Effector memory CD4-positive, alpha-beta T cell (primary cell): ENCODE measurements at places on chromosomes 1 and 21.
A peak's percentile ranks its signal among the peaks of the same experiment; 100 is the strongest.

DNA sequence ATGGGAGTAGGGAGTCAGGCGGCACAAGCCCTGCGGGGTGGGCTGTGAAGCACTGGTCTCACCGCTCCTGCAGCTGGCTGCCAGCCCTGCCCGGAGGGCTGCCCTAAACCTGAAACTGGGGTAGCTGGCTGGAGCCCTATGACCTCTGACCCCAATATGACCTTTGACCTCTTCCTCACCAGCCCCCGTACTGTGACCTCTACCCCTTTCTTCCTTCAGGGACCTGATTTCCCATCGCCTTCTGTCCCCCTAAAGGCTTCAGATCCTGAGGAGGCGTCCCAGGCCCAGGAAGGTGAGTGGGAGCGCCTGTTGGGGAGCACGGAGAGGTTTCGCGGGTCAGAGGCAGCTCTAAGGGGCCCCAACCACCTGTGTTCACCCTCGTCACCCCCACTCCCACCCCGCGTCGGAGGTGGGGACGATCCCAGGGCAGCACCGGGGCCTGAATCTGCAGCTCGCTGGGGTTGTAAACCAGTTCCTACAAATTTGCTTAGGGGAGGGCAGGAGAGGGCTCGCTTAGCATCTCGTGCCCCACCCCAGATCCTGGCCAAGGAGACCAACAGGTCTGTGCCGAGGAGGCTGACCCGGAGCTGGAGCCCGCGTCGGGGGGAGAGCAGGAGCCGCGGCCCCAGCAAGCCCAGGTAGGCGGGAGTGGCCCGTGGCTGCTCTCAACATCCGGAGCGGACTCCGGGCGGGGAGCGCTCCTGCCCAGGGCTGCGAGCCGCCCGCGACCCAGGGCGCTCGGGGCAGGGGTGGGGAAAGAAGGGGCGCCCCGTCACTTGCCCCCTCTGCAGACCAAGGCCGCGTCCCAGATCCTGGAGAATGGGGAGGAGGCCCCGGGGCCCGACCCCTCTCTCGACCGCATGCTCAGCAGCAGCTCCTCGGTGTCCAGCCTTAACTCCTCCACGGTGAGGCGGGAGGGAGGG is 7.3 kb downstream of the SYTL1 start:
- peak overlapping the region; percentile 48 for H3K27ac ChIP-seq
- H3K4me1 ChIP-seq, result peaks cover 9% of the 10 kb centered on the region
- H3K36me3 ChIP-seq, result peaks cover 52% of the 10 kb centered on the region
- peak overlapping the region; percentile 12 for H3K4me3 ChIP-seq

- H3K27ac ChIP-seq, result no peak overlapping the region
- no peaks in the 10 kb centered on the region for H3K36me3 ChIP-seq
- no peak for DNase-seq
- H3K4me3 ChIP-seq, result no peak overlapping the region
- no peaks in the 10 kb centered on the region for H3K4me1 ChIP-seq
- no peaks in the 10 kb centered on the region for H3K27me3 ChIP-seq
Observed at GRCh38 chr1:233695901-233696300, 82.0 kb downstream of the KCNK1 start.

DNA sequence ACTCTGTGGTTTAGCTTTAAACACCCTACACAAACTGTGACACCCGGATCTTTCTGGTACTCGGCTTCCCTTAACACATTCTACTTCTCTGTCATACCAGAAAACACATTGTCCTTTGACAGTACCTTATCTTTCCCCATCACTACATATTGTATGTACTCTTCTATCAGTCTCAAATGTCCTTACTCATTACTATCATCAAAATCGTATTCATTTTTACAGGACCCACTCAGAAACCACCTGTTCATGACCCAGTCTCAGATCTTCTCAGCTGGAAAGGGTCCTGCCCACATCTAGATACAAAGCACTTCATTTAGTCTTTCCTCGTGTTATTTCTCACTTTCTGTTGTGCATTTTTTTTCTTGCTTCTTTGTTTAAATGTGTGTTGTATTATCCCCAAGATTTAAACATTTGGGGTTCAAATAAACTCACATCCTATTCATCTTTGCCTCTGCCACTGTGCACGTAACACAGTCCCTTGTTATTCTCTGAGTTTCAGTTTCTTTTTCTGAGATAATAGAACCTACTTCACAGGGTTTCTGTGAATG is 27.7 kb downstream of the CD34 start:
- H3K27me3 ChIP-seq, result no peaks in the 10 kb centered on the region
- peak overlapping the region; percentile 59 for H3K4me3 ChIP-seq

DNA sequence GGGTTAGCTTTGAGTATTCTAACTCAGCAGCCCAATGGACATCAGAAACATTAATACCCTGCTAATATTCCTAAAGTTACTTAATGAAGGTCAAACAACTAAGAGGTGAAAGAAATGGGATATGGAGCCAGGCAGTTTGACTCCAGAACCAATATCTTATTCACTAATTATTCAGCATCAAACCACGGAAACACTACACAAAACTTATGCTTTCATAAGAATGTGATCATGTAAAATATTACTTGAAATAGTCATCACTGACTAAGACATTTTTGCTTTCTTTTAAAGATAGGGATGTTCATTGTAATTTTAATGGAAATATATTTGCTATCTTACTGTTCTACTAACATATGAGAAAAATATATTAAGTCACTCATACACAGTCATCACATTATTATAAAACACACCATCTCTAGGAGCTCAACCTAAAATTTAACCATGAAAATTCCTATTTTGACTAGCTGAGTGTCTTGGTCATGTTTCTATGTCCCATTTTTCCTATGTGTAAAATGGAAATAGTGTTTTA is 240.9 kb downstream of the KCTD3 start:
- no peak overlapping the region for H3K27ac ChIP-seq
- H3K36me3 ChIP-seq, result no peaks in the 10 kb centered on the region
- no peaks in the 10 kb centered on the region for H3K4me1 ChIP-seq
- H3K4me3 ChIP-seq, result no peak overlapping the region
- no peaks in the 10 kb centered on the region for H3K27me3 ChIP-seq
- no peak for DNase-seq

DNA sequence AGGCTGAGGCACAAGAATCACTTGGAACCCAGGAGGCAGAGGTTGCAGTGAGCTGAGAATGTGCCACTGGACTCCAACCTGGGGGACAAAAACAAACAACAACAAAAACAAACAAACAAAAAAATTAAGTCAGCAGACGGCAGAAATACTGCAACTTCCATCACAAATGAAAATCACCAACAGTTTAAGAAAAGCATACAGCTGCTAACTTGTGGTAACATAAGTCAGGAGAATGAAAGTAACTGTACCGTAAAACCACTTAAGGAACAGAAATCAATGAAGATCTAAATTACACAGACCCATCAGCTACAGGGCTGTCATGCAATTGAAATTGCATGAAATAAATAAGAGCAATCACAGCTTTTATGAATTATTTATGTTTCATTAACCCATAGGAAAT is 25.0 kb downstream of the MCOLN2 start:
- DNase-seq, result no peak
- H3K27ac ChIP-seq, result no peak overlapping the region
- H3K4me1 ChIP-seq, result no peaks in the 10 kb centered on the region
- H3K4me3 ChIP-seq, result no peak overlapping the region
